GM13977 (cell line): ENCODE measurements at places on chromosomes 5 and 9.

- peak; percentile 89 for DNase-seq
These were observed 4.8 kb upstream of the ST6GALNAC4 start for GRCh38 chr9:127921557-127922120.

DNA sequence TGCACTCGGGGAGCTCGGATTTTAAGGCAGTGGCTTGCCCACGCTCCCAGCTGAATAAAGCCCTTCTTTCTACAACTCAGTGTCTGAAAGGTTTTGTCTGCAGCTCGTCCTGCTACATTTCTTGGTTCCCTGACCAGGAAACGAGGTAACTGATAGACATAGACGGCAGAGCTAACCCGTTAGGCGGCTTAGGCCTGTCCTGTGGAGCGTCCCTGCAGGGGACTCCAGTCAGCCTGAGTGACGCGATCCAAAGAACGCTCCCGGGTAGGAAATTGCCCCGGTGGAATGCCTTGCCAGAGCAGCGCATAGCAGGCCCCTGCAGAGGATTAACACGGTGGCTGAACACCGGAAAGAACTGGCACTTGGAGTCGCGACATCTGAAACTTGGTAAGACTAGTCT is 1.8 kb upstream of the SELENOP start:
- DNase-seq, result no peak

DNA sequence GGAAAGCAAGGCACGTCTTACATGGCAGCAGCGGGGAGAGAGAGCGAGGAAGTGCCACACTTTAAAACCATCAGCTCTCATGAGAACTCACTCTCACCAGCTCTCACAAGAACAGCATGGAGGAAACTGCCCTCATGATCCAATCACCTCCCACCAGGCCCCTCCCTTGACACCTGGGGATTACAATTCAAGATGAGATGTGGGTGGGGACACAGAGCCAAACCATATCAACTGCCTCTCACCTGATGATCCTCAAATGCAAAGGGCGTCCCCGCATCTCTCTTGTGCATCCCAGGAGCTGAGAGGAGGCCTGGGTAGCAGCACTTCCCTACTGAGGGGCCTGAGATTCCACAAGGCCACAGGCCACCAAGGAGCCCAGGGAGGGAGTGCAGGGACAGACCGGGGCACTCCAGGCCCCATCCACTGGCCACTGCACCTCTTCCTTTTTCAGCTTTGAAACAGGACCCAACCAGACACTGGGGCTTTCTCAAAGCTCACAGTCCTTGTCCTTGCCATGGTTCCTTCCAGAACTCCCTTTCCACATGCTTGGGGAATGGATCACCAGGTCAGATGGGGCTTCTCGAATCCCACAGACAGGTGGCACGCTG is 54.5 kb upstream of the IL17B start:
- DNase-seq, result no peak

- no peak for DNase-seq
These were observed at the start of gene AK1 for GRCh38 chr9:127877566-127877998. TSS of gene AK1 (minus strand) at chr9:127877675. CDS start at chr9:127874617, 3,058 bp downstream.

DNA sequence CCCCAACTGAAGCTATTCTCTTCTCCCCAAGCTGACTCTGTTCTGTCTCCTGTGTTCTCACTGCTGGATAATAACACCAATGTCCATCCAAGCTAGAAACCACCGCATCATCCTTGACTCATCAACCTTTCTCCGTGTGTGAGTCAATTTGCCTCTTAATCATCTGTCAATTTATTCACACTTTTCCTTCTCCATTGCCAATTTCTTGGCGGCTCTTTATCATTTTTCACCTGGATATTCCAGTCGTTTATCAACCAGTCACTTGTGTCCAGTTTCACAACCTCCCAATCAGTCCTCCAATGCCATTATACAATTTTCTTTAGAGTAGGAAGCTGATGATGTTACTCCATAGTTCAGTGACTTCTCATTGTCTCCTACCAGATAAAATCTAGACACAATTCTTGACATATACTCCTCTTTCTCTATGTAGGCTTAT is 45.4 kb upstream of the LIFR start:
- DNase-seq, result no peak

- DNase-seq, result no peak
These were observed 71.4 kb downstream of the SERINC5 start for GRCh38 chr5:80184235-80185023.

GRCh38 chr5:140725799-140726471 is 25.7 kb downstream of the ZMAT2 start:
- peak; percentile 58 for DNase-seq

GRCh38 chr5:172008111-172008455 is 1.6 kb upstream of the FBXW11 start:
- DNase-seq, result no peak

DNA sequence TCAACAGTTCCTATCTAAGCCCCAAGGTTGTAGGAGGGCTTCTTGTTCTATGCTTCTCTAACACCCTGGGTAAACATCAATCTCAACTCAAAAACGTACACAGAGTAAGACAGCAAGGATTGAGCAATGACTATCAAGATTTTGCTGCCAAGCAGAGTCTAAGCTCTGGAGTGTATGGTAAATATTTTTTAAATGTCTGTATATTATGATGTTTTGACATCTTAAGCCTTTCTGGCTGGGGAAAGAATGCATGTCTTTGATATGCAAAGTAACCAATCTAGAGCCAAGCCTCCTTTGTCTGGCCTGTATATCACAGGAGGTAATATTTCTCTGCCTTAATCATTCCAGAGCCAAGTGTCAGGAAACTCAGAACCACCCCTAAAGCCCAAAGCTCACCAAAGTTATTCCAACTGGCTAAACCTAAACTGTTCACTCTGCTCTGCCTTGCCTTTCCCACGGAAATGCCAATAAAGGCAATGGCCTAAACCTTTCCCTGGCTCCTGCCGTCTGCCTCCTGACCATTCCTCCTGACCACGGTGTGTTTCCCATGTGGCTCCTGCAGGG is 45.2 kb downstream of the YIPF5 start:
- no peak for DNase-seq

DNA sequence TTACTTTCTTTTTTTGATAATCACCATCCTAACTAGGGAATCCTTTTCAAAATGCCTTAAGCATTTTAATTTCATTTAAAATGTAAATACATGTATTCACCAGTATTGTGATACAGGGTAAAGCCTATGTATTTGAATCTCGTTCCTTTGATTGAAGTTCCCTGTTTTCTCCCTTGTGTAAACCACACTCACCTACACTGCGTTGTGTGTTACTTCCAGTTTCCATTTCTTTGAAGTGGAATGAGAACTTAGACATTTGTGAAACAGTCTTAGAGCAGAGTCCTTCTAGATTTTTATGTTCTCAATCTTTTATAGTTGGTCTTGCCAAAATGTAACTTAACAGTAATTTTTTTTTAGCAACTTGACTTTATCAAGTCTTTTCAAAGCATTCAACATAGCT is 101.4 kb downstream of the ZNF462 start:
- DNase-seq, result no peak

DNA sequence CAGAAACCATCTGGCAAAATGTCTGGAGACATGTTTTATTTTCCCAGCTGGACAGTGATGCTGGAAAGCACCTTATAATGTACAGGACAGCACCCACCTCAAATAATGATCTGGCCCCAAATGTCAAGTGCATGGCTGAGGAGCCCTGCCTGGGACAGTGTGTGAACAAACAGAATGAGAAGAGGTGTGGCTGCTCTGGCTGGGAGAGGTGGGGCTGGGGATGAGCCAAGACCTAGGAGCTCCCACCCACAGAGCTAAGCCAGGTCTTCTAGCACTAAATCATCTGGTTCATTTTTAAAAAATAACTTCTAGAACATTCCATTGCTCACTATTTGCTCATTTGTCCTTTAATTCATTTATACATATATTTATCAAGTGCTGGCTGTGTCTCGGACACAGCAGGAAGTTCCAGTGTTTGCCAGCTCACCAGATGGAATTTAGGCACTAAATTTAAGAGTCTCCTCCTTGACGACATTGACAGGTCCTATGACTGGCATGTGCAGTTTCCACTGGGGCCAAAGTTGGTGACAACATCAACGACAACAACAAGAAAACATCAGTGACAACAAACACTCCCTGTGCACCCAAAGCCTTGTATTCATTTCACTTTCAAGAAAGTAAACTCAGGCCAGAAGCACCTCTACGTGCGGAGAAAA is 59.1 kb downstream of the GTF3C4 start:
- no peak for DNase-seq

- peak; percentile 98 for DNase-seq
These were observed 14.3 kb downstream of the GBGT1 start for GRCh38 chr9:133149130-133150015.

DNA sequence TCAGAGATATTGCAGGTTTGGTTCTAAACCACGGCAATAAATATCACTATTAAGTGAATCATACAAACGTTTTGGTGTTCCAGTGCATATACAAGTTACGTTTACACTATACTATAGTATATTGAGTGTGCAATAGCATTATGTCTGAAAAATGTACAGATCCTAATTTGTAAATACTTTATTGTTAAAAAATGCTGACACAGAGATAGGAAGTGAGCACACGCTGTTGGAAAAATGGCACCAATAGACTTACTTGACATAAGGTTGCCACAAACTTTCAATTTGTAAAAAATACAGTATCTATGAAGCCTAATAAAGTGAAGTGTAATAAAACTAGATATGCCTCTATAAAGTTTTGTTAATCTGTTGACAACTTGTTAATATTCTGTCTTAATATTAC is 16.0 kb downstream of the CFAP90 start:
- DNase-seq, result no peak

DNA sequence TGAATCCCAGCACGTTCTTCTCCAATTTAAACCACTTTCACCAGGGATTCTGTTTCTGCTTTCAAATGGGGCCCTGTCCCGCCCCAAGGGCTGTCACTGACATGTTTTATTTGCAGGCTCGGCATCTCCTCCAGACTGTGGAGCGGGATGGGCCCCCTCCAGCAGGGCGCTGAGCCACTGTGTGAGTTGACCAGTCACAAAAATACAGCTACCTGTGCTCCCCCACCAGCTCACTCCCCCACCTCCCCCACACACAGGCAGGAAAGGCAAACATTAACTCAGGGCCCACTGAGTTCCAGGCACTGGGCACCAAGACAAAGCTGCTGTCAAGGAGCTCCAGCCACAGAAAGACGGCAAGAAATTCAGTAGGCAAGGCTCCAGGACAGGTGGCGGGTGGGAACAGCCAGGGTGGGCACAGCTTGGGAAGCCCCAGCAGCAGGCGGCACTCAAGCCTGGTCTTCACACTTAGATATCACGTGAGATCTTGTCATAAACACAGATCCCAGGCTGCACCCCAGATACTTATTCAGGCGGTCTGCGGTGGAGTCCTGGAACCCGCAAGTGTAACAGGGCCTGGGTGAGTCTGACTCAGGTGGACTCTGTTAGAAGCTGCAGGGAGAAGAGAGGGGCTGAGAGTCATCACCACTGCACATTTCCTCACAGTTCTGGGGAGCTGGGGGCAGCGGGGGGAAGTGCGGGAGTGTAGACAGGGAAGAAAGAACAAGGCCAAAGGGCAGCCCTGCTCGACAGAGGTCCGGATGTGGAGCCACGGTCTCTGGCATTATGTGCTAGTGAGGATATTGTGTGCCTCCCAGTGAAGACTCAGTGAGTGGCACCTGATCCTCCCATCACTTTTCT is 44.7 kb downstream of the OR2V1 start:
- no peak for DNase-seq

DNA sequence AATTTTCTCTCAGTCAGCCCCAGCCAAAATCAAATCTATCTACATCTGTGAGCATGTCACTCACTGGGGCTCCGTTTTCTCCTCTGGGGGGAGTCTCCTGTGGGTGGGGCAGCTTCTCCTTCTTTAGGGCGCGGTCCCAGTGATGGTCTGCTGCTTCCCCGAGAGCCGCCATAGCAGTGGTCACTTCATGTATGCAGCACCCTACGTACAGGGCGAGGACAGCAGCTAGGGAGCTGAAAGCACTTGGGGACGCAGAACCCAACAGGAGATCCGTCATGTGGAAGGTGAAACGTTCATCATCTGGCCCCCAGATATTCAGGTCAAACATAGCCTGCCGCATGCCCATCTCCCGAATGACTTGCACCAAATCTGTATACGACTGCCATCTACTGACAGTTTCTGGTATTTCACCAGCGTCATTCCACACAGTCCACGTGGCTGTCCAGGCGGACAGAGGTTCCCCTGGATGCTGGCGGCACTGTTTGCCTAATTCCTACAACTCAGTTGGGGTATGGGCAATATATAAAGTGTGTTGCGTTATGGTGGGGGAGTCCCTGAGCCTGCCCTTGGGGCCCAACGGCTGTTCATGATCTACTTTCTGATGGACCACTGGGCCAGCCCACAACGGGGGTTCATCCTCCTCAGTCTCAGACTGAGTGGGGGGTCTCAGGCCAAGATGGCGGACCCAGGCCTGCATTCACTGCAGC is 795.0 kb downstream of the EFNA5 start:
- DNase-seq, result peak; percentile 20

- DNase-seq, result no peak
These were observed 57.6 kb downstream of the SPOCK1 start for GRCh38 chr5:137441476-137441875.

DNA sequence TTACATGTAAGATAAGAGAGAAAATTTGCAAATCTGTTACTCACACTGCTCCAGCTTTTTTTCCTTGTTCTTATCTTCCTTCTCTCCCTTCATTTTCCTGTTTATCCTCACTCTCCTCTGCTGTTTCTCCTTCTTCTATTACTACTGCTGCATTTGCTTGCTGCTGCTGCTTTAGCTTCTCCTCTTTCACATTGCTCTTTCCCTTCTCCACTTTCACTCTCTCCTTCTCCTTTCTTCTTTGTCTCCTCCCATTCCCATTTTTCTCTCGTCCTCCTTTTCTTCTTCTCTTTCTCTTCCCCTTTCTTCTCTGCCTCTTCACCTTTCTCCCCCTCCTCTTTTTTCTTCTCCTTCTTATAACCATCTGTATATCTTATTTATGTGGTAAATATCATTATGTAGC is 288.6 kb downstream of the CDH9 start:
- no peak for DNase-seq

DNA sequence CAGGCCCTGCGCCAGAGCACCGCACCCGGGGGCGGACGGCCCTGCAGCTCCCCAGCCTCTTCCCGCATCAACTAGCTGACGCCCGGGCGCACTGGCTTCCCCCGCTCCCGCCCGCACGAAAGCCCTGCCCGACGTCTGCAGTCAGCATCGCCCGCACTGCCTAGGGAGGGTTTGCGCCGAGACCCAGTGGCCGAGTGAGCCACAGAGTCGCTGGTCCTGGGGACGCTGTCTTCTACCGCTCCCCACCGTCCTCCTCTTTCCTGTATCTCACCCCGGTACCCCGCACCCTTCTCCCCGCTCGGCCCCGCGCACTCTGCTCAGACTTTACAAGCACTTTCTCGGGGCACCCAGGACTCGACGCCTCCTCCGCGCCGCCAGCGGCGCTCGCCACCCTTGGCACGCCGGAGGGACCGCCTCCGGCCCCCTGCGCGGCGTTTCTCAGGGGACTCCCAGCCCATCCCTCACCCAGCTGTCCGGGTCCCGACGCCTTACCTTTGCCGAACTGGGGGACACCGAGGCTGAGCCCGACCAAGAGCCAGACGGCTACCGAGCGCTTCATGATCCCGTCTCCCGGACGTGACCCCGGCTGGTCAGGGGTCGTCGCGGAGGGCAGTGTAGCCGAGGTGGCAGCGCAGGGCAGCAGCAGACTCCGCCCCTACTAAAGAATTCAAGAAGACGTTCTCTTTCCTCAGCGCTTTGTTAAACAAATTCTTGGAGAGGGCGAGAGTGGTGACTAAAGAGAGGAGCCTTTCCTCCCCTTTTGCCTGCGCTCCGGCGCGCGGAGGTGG is 670 bp downstream of the EDIL3 start:
- no peak for DNase-seq
